ENCODE measurements at places on chromosomes 16 and 17. TPM values are rescaled to one million over a fixed set of nuclear protein-coding genes. Genes with fewer than 3 reads are reported as not detected.

DNA sequence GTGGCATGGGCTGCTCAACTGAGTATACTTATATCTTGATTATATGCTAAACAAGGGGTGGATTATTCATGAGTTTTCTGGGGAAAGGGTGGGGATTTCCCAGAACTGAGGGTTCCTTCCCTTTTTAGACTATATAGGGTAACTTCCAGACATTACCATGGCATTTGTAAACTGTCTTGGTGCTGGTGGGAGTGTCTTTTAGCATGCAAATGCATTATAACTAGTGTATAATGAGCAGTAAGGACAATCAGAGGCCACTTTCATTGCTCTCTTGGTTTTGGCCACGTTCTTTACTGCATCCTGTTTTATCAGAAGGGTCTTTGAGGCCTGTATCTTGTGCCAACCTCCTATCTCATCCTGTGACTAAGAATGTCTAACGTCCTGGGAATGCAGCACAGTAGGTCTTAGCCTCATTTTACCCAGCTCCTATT is 12.0 kb downstream of the PRR11 start:
- peaks cover 20% of the 10 kb centered on the region for H3K36me3 ChIP-seq
- no peak for DNase-seq
- H3K4me3 ChIP-seq, result no peak overlapping the region
- H3K27me3 ChIP-seq, result no peaks in the 10 kb centered on the region
- peaks cover 6% of the 10 kb centered on the region for H3K4me1 ChIP-seq

DNA sequence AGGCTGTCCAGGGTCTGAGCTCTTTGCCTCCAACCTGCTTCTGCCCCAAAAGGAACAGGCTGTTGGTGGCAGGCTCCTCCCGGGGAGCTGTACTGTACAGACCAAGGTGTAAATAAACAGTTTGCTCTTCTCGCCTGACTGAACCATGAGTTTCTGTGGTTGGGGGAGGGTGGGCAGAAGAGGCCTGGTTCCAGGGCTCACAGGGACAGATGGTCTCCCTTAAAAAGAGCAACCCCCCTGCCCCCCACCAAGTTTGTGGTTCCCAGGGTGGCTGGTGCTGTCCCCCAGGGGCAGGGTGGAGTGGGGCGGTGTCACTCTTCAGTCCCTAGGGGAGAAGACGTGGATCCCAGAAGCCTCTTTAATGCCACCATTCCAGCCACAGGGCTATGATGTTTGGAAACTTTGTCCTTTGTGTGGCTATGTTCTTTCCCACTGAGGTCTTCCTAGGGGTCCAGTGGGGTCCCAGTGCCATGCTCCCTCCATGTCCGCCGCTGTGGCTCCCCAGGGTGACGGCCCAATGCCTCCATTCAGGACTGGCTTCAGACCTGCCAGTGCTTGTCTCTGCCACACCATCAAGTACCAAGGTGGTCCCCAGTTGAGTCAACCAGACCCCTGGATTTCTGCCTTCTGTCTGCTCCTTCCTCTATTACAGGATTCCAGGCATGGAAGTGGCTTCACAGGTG is 146.7 kb downstream of the RAB11FIP4 start:
- H3K4me1 ChIP-seq, result peaks cover 64% of the 10 kb centered on the region
- H3K4me3 ChIP-seq, result peak overlapping the region; percentile 10
- peak; percentile 53 for DNase-seq
- H3K27ac ChIP-seq, result peak overlapping the region; percentile 20
- H3K27me3 ChIP-seq, result no peaks in the 10 kb centered on the region

LDHD gene
- total RNA-seq, result not detected

SLC16A6 gene
- total RNA-seq, result 44.7 TPM

OR4D2 gene
- total RNA-seq, result not detected

- no peaks in the 10 kb centered on the region for H3K27me3 ChIP-seq
- H3K27ac ChIP-seq, result no peak overlapping the region
- no peak overlapping the region for H3K4me3 ChIP-seq
- peak; percentile 63 for DNase-seq
- H3K4me1 ChIP-seq, result no peaks in the 10 kb centered on the region
Observed at GRCh38 chr16:30797670-30798309, 10.8 kb upstream of the ZNF629 start.

GRCh38 chr16:81607805-81608522 is 163.4 kb downstream of the CMIP start:
- H3K4me1 ChIP-seq, result peaks cover 5% of the 10 kb centered on the region
- H3K4me3 ChIP-seq, result no peak overlapping the region
- H3K36me3 ChIP-seq, result no peaks in the 10 kb centered on the region
- DNase-seq, result no peak
- no peak overlapping the region for H3K27ac ChIP-seq

DNA sequence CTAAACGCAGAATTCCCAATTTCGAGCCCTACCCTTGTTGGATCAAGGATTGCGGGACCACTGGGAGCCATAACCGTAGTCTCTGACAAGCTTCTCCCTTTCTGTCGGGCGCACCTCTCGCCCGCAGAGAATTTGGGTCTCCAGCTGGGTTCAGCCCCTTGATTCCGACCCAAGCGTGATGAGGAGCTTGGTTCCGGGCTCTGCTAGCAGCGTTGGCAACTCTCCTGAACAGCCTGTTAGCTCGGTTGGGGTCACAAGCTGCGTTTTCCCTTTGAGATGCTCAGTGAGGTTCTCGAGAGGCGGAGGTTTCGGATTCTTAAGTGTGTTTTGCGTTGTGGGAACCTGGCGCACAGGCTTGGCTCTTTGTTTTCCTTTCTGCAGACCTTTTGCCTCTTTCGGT is 655 bp downstream of the ATXN1L start:
- DNase-seq, result peak; percentile 62
- peaks cover 20% of the 10 kb centered on the region for H3K4me1 ChIP-seq
- no peaks in the 10 kb centered on the region for H3K27me3 ChIP-seq

- H3K36me3 ChIP-seq, result no peaks in the 10 kb centered on the region
- no peak for DNase-seq
- no peaks in the 10 kb centered on the region for H3K27me3 ChIP-seq
- no peak overlapping the region for H3K4me3 ChIP-seq
- no peaks in the 10 kb centered on the region for H3K4me1 ChIP-seq
Observed at GRCh38 chr16:4535627-4536108, 2.9 kb downstream of the CDIP1 start.

DNA sequence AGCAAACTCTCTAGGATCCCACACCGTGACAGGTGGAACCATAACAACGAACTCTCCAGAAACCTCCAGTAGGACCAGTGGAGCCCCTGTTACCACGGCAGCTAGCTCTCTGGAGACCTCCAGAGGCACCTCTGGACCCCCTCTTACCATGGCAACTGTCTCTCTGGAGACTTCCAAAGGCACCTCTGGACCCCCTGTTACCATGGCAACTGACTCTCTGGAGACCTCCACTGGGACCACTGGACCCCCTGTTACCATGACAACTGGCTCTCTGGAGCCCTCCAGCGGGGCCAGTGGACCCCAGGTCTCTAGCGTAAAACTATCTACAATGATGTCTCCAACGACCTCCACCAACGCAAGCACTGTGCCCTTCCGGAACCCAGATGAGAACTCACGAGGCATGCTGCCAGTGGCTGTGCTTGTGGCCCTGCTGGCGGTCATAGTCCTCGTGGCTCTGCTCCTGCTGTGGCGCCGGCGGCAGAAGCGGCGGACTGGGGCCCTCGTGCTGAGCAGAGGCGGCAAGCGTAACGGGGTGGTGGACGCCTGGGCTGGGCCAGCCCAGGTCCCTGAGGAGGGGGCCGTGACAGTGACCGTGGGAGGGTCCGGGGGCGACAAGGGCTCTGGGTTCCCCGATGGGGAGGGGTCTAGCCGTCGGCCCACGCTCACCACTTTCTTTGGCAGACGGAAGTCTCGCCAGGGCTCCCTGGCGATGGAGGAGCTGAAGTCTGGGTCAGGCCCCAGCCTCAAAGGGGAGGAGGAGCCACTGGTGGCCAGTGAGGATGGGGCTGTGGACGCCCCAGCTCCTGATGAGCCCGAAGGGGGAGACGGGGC is 1.3 kb downstream of the SPN start:
- no peaks in the 10 kb centered on the region for H3K27me3 ChIP-seq
- no peaks in the 10 kb centered on the region for H3K36me3 ChIP-seq
- H3K27ac ChIP-seq, result no peak overlapping the region
- peak; percentile 78 for DNase-seq

CARHSP1 gene
- total RNA-seq, result 48.3 TPM

ITGAD gene
- total RNA-seq, result not detected

GRCh38 chr17:80585890-80586845 is 41.5 kb downstream of the RPTOR start:
- no peaks in the 10 kb centered on the region for H3K27me3 ChIP-seq
- H3K4me3 ChIP-seq, result no peak overlapping the region
- no peaks in the 10 kb centered on the region for H3K36me3 ChIP-seq
- no peak for DNase-seq

DNA sequence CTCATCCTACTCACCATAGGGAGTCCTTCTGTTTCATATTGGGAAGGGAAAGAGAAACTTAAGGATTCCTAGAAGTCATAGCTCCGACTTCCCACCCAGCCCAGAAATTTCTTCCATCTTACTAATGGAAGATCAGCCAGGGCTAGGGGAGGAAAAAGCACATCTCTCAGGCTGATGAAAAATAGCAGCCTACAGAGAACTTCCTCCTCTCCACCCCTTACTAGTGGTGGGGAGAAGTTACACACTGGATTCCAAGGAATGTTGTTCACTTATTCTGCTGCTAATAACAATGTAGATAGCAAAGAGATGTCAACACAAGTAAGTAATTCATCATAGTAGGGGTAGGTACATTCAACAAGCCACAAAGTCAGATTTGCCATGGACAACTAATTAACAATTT is 94.4 kb downstream of the SPACA3 start:
- H3K27ac ChIP-seq, result no peak overlapping the region
- H3K36me3 ChIP-seq, result no peaks in the 10 kb centered on the region
- no peak overlapping the region for H3K4me3 ChIP-seq
- DNase-seq, result no peak
- H3K4me1 ChIP-seq, result no peaks in the 10 kb centered on the region

GRCh38 chr16:4404967-4405696 is 11.3 kb downstream of the CORO7 start:
- H3K36me3 ChIP-seq, result no peaks in the 10 kb centered on the region
- no peak overlapping the region for H3K27ac ChIP-seq
- H3K4me3 ChIP-seq, result no peak overlapping the region
- peak; percentile 38 for DNase-seq
- H3K27me3 ChIP-seq, result no peaks in the 10 kb centered on the region

MAF gene
- not detected for total RNA-seq

- DNase-seq, result peak; percentile 63
- H3K4me3 ChIP-seq, result peak overlapping the region; percentile 92
- peak overlapping the region; percentile 91 for H3K27ac ChIP-seq
- H3K27me3 ChIP-seq, result no peaks in the 10 kb centered on the region
- peaks cover 21% of the 10 kb centered on the region for H3K36me3 ChIP-seq
Observed at GRCh38 chr16:56930486-56931270, 1.3 kb upstream of the HERPUD1 start.

KRT222 gene
- total RNA-seq, result not detected

GRCh38 chr17:77453613-77454241 is 313.0 kb downstream of the SEC14L1 start:
- H3K4me1 ChIP-seq, result peaks cover 76% of the 10 kb centered on the region
- H3K27me3 ChIP-seq, result no peaks in the 10 kb centered on the region
- peak overlapping the region; percentile 97 for H3K27ac ChIP-seq
- no peaks in the 10 kb centered on the region for H3K36me3 ChIP-seq
- DNase-seq, result peak; percentile 87
- H3K4me3 ChIP-seq, result peak overlapping the region; percentile 87

GRCh38 chr16:71631776-71632175 is 5.8 kb downstream of the MARVELD3 start:
- no peaks in the 10 kb centered on the region for H3K27me3 ChIP-seq
- H3K4me3 ChIP-seq, result no peak overlapping the region
- DNase-seq, result no peak

SLC52A1 gene
- not detected for total RNA-seq

CRYM gene
- total RNA-seq, result 6.8 TPM

GRCh38 chr16:50066482-50067289 is 916 bp downstream of the HEATR3 start:
- H3K4me3 ChIP-seq, result peak overlapping the region; percentile 99
- H3K36me3 ChIP-seq, result peaks cover 23% of the 10 kb centered on the region
- no peaks in the 10 kb centered on the region for H3K27me3 ChIP-seq
- H3K27ac ChIP-seq, result no peak overlapping the region
- peaks cover 32% of the 10 kb centered on the region for H3K4me1 ChIP-seq
- peak; percentile 45 for DNase-seq

GRCh38 chr16:17448640-17449638 is 21.8 kb downstream of the XYLT1 start:
- H3K4me3 ChIP-seq, result no peak overlapping the region
- peak overlapping the region; percentile 7 for H3K27ac ChIP-seq
- H3K4me1 ChIP-seq, result peaks cover 37% of the 10 kb centered on the region
- DNase-seq, result peak; percentile 73
- H3K27me3 ChIP-seq, result no peaks in the 10 kb centered on the region

CPHXL2 gene
- not detected for total RNA-seq

DNA sequence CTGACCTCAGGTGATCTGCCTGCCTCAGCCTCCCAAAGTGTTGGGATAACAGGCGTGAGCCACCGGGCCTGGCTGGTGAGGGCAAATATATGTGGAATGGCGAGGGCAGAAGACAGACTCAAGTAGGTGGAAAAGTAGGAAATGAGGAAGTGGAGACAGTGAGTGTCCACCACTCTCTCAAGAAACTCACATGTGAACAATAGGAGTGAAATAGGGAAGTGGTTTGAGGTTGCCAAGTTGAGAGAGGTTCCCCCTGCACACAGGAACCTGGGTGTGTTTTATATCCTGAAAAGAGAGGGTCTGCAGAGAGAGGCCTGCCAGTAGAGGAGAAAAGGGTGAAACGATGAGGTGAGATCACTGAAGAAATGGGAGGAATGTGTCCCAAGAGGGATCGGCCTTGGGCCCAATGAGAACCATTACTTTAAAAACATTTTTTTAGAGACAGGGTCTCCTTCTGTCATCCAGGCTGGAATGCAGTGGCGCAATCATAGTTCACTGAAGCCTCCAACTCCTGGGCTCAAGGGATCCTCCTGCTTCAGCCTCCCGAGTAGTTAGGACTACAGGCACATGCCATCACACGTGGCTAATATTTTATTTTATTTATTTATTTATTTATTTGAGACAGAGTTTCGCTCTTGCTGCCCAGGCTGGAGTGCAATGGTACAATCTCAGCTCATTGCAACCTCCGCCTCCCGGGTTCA is 17.1 kb upstream of the CORO1A start:
- H3K4me1 ChIP-seq, result peaks cover 4% of the 10 kb centered on the region
- H3K27ac ChIP-seq, result no peak overlapping the region
- no peaks in the 10 kb centered on the region for H3K36me3 ChIP-seq
- no peak overlapping the region for H3K4me3 ChIP-seq

GRCh38 chr16:23407436-23408127 is 45.4 kb downstream of the COG7 start:
- H3K27ac ChIP-seq, result no peak overlapping the region
- no peaks in the 10 kb centered on the region for H3K27me3 ChIP-seq
- no peaks in the 10 kb centered on the region for H3K36me3 ChIP-seq
- no peak overlapping the region for H3K4me3 ChIP-seq

- H3K4me3 ChIP-seq, result no peak overlapping the region
- no peaks in the 10 kb centered on the region for H3K36me3 ChIP-seq
- no peak overlapping the region for H3K27ac ChIP-seq
Observed at GRCh38 chr16:88358023-88358420, 24.7 kb upstream of the ZNF469 start.

DNA sequence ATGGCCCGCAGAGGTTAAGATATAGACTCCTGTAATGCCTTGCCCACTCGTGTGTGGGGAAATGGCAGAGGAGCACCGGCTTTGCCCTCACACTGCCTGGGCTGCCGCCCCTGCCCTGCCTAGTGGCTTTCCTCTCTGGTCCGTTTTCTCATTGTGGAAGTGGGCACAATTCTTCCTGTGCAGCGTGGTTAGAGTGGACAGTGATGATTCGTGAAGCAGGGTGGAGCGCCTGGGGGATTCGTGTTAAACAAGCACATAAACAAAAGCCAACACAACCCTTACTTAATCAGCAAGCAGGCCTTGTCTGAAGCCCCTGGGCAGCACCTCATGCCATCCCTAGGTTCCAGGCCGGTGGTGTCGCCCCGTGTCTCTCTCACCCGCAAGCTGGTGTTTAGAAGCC is 269.7 kb downstream of the SEC14L1 start:
- no peak overlapping the region for H3K4me3 ChIP-seq
- peaks cover 10% of the 10 kb centered on the region for H3K4me1 ChIP-seq
- no peaks in the 10 kb centered on the region for H3K27me3 ChIP-seq
- no peaks in the 10 kb centered on the region for H3K36me3 ChIP-seq
- DNase-seq, result no peak
- no peak overlapping the region for H3K27ac ChIP-seq
